ENCODE measurements at places on chromosomes 3 and 15. TPM values are rescaled to one million over a fixed set of nuclear protein-coding genes. Genes with fewer than 3 reads are reported as not detected.

The RASL12 gene
- total RNA-seq = not detected

The TMEM212 gene
- total RNA-seq = not detected

The CA12 gene
- not detected for total RNA-seq

The MNS1 gene
- not detected for total RNA-seq

The MRAS gene
- not detected for total RNA-seq

All from activated naive CD4-positive, alpha-beta T cell treated with anti-CD3 and anti-CD28 coated beads, Interleukin-2, amount 10 ng/mL, durations not matched to agents 5 hours and 36 hours (primary cell).